ENCODE measurements at places on chromosomes 6 and 20. TPM values are rescaled to one million over a fixed set of nuclear protein-coding genes. Genes with fewer than 3 reads are reported as not detected.

XPO5 gene
- total RNA-seq = 140 TPM

CLDN20 gene
- total RNA-seq = not detected

DNA sequence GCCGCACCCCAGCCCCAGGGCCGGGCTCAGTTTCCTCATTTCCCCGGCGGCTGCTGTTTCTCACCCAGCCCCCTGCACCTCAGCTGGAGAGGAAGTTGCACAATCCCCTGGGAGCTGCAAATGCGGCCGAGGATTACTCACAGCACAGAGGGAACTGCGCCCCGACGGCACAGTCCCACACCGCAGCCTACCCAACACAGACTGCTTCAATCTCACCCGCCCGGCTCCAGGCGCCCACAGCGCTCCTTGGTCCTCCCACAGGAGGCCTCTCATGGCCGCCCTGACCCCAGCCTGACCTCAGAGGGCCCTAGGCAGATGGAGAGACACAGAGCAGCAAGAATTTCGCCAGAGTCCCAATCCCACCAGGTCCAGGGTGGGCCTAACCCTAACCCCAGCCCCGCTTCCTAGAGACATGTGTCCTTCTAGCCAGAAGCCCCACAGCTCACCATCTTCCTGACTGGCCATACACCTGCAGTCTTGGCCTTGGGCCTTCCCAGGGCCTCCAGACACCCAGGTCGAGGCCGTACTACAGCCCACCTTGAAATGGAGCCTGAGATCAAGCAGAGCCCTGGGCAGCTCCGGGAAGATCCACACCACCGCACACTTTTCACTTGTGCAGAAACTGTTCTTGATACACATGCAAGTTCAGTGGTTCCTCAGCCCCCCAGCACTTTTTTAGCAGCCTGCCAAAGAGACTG, 11.7 kb downstream of the TFEB start:
- no peak for DNase-seq

- no peak for DNase-seq
These were observed 65.4 kb downstream of the ARHGAP18 start for GRCh38 chr6:129644567-129645015.

- no peak for DNase-seq
These were observed 402.9 kb upstream of the MAP3K7 start for GRCh38 chr6:90989763-90990162.

GRCh38 chr6:104566411-104566810, 293.3 kb downstream of the HACE1 start:
- DNase-seq = no peak

DNA sequence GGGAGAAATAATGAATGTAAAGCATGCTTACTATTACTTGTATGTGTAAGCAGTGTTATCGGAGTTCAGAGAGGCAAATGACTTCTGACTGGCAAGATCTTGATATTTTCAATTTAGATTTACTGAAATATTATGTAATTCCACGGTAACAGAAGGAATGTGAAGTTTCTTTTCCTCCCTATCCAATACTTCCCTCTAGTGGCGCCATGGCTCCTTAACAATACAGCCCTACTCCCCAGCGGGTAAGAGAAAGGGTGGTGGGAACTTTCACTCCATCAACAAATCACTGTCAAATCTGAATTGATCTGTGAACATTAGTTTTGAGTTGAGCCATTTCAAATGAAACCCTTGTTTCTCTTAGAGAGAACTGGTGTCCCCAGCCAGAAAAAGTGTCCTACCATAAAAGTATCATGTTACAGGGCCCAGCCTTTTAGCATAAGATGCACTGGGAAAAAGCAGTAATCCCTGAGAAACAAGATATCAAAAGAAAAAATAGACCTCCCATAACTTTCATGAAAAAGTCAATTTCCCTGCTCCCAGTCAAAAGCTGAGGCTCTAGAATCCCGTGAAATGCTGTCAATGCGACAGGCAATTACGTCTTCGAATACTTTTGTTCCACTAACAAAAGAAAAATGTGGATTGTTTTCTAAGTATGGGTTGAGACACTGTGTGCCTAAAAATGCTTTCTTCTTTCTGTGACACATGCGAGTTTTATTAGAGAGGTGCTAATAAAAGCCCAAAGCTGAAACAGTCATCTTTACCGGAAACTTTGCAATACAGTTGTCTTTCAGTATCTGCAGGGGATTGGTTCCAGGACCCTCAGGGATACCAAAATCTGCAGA, 12.9 kb downstream of the COX7A2 start:
- no peak for DNase-seq

DNA sequence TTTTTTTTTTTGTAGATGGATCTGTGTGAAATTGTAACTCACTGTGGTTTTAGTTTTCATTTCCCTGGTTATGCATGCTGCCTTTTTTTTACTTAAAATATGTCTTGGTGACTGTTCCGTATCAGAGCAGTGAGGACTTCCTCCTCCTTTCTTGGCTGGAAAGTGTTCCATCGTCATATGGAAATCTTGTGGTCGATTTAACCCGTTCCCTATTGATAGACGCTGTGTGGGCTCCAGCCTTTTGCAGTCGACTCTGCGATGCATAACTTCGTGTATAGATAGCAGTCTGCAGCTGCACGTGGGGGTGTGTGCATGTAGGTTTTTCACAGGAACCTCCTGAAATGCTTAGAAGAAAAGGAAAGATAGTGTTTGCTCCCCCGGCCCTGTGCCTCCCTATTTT, 28.1 kb upstream of the PNPLA1 start:
- no peak for DNase-seq

DNA sequence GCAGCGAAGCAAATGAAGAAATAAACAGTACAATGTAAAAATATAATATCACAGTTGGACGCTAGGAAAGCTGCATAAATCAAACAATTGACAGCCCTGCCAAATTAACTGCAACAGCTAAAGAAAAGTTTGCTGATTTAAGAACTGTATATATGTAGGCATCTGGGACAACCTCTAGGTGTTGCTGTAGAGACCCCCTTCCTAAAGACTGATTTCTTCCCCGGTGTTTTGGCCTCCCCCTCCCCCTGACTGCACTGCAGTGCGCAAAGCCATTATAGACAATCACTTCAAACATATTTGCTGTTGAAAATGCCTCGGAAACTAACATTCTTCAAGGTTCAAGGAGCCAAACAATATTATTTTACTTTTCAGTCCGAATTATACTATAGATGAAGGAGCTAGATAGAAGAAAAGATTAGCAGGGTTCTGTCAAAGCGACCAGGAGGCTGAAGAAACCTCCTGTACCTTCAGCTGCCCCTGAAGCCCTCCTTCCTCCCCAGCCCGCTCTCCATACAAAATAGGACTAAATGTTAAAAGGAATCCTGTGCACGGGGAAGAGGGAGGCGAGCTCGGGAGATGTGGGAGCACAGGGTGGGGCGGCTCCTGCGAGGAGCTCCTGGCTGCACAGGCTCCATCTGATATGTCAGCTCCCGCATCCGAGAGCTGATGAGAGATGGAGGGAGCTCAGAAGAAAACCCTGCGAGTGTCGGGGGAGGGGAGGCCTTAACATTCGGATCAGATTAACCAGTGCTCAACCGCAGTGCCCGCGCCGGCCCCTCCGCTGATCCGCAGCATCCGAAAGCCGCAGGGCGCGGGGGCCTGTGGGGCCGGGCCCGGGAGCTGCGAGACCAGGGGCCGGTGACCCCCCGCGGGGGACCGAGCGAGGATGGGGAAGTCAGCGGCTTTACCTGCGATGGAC, 822 bp downstream of the ELOVL4 start:
- DNase-seq = no peak

GRCh38 chr6:8436966-8437365, 1.6 kb upstream of the SLC35B3 start:
- no peak for DNase-seq

- no peak for DNase-seq
These were observed 394.2 kb downstream of the BMP2 start for GRCh38 chr20:7161690-7162089.

DNA sequence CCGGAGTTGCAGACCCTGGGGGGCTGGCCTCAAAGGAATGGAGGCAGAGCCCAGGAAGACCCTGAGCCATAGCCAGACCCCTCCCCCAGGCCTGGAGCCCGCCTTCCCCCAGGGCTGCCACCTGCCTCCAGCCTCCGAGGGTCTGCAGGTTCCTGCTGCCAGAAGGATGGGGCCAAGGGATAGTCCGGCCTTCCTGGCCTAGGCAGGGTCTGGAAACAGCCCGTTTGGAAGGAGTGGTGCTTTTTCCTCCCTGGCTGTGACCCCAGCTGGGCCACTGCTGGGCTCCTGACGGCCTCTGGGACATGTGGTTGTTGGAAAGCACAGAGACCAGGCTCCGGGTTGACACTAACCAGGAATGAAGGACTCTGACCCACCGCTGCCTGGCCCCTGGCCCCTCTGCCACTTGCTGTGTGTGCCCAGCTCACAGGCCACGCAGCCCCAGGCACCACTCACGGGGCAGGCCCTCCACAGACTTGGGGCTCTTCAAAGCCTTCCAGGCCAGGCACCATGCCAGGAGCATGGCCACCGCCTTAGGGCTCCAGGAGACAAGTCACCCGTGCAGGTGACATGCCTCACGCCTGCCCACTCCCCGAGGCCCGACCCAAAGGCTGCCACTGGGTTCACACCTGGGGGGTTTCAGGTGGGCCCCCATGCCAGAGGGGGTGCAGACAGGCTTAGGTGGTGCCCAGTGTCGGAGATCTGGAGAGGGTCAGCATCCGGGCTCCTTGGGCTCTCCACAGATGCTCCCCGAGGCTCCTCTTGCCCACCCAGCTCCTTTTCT, 3.9 kb upstream of the LAMA5 start:
- no peak for DNase-seq

DNA sequence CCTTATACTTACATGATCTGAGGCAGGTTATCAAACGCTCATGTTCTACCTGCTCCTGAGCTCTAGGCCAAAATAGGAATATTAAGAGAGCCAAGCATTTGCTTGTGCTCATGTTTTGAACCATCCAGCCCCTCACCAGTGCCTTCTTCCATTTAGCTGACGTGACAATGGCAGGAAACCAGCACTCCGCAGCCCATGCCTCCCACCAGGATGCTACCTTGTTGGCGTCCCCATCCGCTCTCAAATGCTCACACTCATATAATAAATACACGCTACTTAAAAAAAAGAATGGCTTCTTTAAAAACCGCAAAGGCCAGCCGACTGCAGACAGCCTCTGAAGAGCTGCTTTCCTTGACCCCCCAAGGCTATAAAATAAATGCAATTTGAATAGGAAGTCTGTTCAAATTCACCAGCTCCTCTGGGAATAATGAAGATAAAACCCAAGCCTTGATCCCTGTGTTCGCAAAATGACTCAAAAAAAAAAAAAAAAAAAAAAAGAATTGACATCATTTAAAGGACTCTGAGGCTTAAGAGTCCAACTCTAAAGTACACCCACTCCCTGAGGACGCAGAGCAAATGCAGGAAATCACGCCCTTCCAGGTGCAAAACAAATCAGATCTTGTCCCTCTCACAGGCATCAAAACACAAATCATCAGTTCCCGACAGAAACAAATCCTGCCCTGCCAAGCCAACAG, 29.0 kb downstream of the RNASET2 start:
- no peak for DNase-seq

All from activated T-cell treated with anti-CD3 and anti-CD28 coated beads, Interleukin-2, amount 50 U/mL, for 4 hours (primary cell).